ENCODE measurements at places on chromosomes 11 and 22. TPM values are rescaled to one million over a fixed set of nuclear protein-coding genes. Genes with fewer than 3 reads are reported as not detected.

DNA sequence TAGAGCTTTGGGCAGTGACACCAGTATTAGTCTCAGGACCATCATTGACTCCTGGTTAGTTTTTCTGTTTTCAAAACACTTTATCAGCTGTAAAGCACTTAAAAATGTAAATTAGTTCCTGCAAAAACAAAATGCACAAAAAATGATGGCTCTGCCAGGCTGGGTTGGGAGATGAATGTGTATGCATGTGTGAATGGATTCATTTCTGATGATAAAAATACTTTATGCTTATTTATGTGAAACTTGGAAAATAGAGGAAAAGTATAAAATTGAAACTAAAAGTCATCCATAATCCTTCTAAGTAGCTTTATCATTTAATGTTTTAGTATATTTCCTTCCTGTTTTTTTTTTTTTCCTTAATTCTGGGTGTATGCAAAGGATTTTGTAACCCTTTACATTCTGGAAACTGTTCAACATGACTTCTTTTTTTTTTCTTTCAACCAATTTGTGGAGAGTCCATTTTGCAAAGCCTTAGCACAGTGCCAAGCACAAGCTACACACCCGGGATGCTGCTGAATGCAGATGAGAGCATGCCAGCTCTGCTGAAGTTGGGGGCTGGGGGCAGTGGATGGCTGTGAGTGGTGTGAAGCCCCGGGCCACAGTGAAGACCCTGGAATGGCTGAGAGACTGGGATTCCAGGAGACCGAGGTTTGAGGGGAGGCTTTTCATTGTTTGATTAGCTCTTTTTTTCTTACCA, 37.6 kb downstream of the PTPRJ start:
- no peak for DNase-seq

GRCh38 chr22:44347080-44347479, 34.3 kb upstream of the SHISAL1 start:
- DNase-seq = no peak

DNA sequence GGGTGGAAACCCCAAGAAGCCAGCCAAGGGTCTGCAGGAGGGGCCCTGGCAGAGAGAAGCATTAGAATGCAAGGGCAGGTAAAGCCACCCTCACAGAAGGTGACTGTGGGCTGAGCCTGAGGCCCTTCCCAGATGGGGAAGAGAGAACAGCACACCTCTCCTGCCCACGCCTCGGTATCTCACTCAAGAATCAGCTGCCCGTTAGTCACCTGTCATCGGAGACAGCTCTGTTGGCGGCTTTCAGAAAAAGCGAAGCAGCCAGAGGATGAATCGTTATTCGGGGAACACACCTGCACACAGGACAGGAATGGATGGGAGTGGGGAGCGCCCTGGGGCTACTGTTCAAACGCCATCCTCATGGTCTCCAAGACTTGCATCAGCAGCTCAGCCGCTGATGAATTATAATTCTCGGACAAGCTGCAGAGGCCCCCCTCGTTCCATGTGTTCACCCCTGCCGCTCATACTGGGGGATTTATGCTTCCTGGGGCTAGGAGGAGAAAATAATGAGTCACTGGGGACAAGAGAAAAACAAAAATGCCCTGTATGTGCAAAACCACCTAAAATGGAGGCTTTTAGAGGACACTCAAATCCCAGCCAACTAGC, 21.6 kb upstream of the TMA7B start:
- no peak for DNase-seq

GRCh38 chr11:131924001-131924400, 553.6 kb downstream of the NTM start:
- DNase-seq = no peak

The HEPN1 gene
- not detected for total RNA-seq

The VWA5A gene
- 16.5 TPM for total RNA-seq

The KLHL22 gene
- 15.0 TPM for total RNA-seq

The APOBEC3F gene
- total RNA-seq = 1.7 TPM

Measured in pancreas (tissue), 10 donors.